ENCODE measurements at places on chromosomes 5 and 9. TPM values are rescaled to one million over a fixed set of nuclear protein-coding genes. Genes with fewer than 3 reads are reported as not detected.

DNA sequence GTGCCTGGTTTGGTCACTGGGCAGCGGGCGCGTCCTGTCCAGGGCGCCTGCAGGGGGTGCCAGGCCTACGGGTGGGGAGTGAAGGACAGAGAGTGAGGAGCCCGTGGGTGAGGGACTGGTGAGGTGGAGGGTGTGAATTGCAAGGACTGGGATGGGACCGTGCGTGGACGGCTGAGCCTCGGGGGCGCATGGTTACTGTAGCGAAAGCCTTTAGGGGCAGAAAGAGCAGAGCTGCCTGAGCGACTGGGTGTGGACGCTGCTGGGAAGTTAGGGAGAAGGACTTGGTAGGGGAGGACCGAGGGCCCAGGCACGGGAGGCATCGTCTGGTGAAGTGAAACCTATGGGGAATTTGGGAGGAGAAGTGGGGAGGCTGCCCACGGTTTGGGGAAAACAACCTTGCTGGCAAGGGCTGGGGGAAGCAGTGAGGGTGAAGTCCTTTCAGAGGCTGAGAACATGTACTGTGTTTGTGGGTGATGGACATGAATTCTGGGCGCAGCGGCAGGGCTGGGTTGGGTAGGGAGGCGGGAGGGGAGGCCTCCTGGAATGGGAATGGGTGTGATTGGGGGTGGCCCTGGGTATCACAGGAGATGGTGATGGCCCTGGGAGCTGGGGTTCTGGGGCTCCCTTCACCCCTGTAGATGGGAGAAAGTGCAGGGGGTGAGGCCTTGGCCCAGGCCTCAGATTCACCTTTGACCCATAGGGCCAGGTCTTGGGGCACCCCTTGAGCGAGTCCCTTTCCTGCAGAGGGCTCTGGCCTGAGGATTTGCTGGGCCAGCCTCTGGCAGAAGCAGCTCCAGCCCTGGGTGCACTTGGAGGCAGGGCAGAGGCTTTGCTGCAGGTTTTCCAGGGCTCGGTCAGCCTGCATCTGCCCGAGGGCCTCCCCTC, 1.7 kb upstream of the TOR4A start:
- peaks cover 3% of the 10 kb centered on the region for H3K4me1 ChIP-seq
- H3K4me3 ChIP-seq = no peak overlapping the region
- H3K27ac ChIP-seq = no peak overlapping the region
- H3K27me3 ChIP-seq = peaks cover 13% of the 10 kb centered on the region

DNA sequence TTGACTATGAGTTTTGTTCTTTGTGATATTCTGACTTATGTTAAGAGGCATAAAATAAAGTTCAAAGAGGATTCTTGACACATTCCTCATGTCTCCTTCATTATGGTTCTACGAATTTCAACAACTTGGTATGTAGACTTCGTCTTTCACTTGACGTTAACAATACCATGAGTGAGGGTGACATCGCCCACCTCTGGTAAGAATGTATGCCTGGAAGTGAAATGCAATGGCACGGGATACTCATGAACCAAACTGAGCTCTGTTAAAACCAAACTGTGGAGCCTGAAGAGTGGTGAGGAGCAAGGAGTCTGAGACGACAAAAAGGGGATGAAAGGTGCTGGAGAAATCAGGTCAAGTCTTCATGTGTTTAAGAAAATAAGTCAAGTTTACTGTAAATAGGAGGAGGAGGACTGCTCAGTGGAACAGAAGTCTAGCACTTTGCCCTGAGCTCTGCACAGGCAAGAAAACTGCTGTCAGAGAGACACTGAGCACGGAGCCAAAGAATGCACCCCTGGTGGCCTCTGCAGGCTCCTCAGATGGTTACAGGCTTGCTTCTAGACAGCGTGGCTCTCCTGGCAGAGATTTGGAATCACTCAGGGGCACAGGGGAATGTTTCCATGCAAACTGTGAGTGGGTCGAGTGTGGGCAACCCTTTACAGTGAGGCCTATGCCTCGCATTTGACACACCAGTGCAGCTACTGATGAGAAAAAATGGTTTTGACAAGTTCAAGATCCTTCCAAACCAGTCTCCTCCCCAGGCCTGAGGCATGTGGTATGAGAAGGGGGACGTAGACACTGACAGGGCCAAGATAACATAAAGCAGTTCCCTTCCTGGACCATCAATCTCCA, 470.1 kb downstream of the IRX1 start:
- no peak overlapping the region for H3K27ac ChIP-seq
- H3K27me3 ChIP-seq = no peaks in the 10 kb centered on the region
- H3K36me3 ChIP-seq = no peaks in the 10 kb centered on the region
- H3K4me3 ChIP-seq = no peak overlapping the region
- no peak for DNase-seq
- no peaks in the 10 kb centered on the region for H3K4me1 ChIP-seq

- H3K36me3 ChIP-seq = peaks cover 6% of the 10 kb centered on the region
- no peaks in the 10 kb centered on the region for H3K4me1 ChIP-seq
- H3K4me3 ChIP-seq = no peak overlapping the region
- H3K27ac ChIP-seq = peak overlapping the region; percentile 13
Measured at GRCh38 chr9:129007766-129008468, 20.2 kb downstream of the SH3GLB2 start.

GRCh38 chr5:73862796-73863195, 236.8 kb downstream of the ARHGEF28 start:
- H3K4me3 ChIP-seq = no peak overlapping the region
- no peak for DNase-seq
- H3K27ac ChIP-seq = no peak overlapping the region
- H3K4me1 ChIP-seq = peaks cover 14% of the 10 kb centered on the region
- no peaks in the 10 kb centered on the region for H3K27me3 ChIP-seq

DNA sequence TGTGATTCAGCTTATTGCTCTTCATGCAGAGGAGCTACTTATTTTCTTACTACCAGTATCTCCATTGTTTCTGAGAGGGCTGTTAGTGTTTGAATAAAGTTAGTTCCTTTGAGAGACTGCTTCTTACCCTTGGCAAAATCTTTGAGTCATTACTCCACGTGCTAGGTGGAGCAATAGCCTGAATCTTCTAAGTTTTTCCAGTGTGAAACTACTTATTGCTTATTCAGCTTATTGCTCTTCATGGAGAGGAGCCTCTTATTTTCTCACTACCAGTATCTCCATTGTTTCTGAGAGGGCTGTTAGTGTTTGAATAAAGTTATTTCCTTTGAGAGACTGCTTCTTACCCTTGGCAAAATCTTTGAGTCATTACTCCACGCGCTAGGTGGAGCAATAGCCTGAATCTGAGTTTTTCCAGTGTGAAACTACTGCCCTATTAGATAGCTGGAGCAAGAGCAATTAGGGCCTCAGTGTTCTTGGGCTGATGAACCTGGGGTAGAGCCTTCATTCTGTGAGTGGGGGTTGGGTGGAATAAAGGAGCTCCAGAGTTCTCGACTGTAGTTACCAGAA, 41.9 kb downstream of the GPBP1 start:
- no peaks in the 10 kb centered on the region for H3K36me3 ChIP-seq
- no peaks in the 10 kb centered on the region for H3K4me1 ChIP-seq
- H3K4me3 ChIP-seq = no peak overlapping the region
- no peaks in the 10 kb centered on the region for H3K27me3 ChIP-seq
- DNase-seq = no peak

- H3K4me1 ChIP-seq = peaks cover 5% of the 10 kb centered on the region
- no peaks in the 10 kb centered on the region for H3K36me3 ChIP-seq
- DNase-seq = no peak
- H3K4me3 ChIP-seq = peak overlapping the region; percentile 25
- peak overlapping the region; percentile 92 for H3K27ac ChIP-seq
- no peaks in the 10 kb centered on the region for H3K27me3 ChIP-seq
Measured at GRCh38 chr9:129885018-129885669, 49.9 kb downstream of the USP20 start.

- no peak for DNase-seq
- H3K4me3 ChIP-seq = peak overlapping the region; percentile 44
- H3K36me3 ChIP-seq = no peaks in the 10 kb centered on the region
- no peak overlapping the region for H3K27ac ChIP-seq
- H3K27me3 ChIP-seq = no peaks in the 10 kb centered on the region
Measured at GRCh38 chr5:77972469-77973252, 196.5 kb upstream of the TBCA start.

- H3K36me3 ChIP-seq = no peaks in the 10 kb centered on the region
- no peak for DNase-seq
- H3K27me3 ChIP-seq = no peaks in the 10 kb centered on the region
- no peak overlapping the region for H3K4me3 ChIP-seq
- H3K4me1 ChIP-seq = no peaks in the 10 kb centered on the region
Measured at GRCh38 chr5:76602094-76602726, 21.0 kb downstream of the F2RL2 start.

DNA sequence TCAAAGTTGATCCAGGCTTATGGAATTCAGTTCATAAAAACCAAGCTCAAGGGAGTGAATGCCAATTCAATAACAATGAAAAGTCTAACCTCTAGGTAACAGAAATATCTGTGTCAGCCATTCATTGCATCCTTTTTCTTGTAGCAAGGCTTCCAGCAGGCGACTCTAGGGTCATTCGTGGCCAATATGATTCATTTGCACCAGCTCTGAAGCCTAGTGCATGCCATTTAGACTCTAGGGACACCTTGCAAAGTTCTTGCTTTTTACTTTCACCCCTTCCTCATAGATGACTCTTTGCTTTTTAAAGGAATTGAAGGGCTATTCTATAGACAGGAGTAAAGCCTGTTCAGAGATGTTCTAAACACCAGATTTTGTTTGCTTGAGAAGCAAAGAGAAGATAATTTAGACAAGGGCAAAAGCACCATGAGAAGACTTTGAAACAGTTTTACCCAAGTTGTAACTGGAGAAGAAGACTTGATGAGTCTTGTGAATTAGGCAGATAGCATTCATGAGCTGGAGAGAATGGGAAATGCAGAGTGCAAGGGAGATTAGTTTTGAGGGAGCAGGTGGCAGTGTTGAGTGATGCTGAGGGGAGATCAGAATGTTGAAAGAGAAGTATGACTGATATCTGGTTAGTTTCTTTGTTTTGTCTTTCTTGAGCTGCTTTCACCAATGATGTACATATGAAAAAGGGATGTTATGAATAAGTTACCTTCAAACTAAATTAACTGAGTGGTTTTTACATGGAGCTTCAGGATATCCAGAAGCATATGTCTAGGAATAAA, 94.5 kb downstream of the F2RL2 start:
- H3K27ac ChIP-seq = no peak overlapping the region
- H3K4me1 ChIP-seq = peaks cover 12% of the 10 kb centered on the region
- no peaks in the 10 kb centered on the region for H3K36me3 ChIP-seq
- DNase-seq = no peak
- no peak overlapping the region for H3K4me3 ChIP-seq
- no peaks in the 10 kb centered on the region for H3K27me3 ChIP-seq

GRCh38 chr5:1883925-1884677, 1.4 kb upstream of the IRX4 start:
- H3K27me3 ChIP-seq = peaks cover 6% of the 10 kb centered on the region
- peak overlapping the region; percentile 31 for H3K4me3 ChIP-seq
- peaks cover 3% of the 10 kb centered on the region for H3K4me1 ChIP-seq
- peak overlapping the region; percentile 87 for H3K27ac ChIP-seq
- no peak for DNase-seq
- H3K36me3 ChIP-seq = no peaks in the 10 kb centered on the region

GRCh38 chr5:10602031-10602806, 38.3 kb downstream of the ANKRD33B start:
- no peak for DNase-seq
- no peaks in the 10 kb centered on the region for H3K36me3 ChIP-seq
- peak overlapping the region; percentile 53 for H3K4me3 ChIP-seq
- H3K4me1 ChIP-seq = no peaks in the 10 kb centered on the region
- H3K27me3 ChIP-seq = no peaks in the 10 kb centered on the region
- peak overlapping the region; percentile 74 for H3K27ac ChIP-seq

GRCh38 chr5:133675376-133676154, 63.2 kb upstream of the FSTL4 start:
- H3K27me3 ChIP-seq = no peaks in the 10 kb centered on the region
- H3K36me3 ChIP-seq = no peaks in the 10 kb centered on the region
- no peak for DNase-seq
- H3K4me3 ChIP-seq = no peak overlapping the region

- H3K36me3 ChIP-seq = no peaks in the 10 kb centered on the region
- H3K4me1 ChIP-seq = no peaks in the 10 kb centered on the region
- no peak overlapping the region for H3K4me3 ChIP-seq
- H3K27ac ChIP-seq = no peak overlapping the region
- no peaks in the 10 kb centered on the region for H3K27me3 ChIP-seq
Measured at GRCh38 chr5:73150876-73151275, 22.1 kb upstream of the TMEM174 start.

GRCh38 chr5:180395540-180396274, 42.6 kb upstream of the GFPT2 start:
- no peak overlapping the region for H3K27ac ChIP-seq
- no peaks in the 10 kb centered on the region for H3K36me3 ChIP-seq
- H3K4me3 ChIP-seq = no peak overlapping the region

DNA sequence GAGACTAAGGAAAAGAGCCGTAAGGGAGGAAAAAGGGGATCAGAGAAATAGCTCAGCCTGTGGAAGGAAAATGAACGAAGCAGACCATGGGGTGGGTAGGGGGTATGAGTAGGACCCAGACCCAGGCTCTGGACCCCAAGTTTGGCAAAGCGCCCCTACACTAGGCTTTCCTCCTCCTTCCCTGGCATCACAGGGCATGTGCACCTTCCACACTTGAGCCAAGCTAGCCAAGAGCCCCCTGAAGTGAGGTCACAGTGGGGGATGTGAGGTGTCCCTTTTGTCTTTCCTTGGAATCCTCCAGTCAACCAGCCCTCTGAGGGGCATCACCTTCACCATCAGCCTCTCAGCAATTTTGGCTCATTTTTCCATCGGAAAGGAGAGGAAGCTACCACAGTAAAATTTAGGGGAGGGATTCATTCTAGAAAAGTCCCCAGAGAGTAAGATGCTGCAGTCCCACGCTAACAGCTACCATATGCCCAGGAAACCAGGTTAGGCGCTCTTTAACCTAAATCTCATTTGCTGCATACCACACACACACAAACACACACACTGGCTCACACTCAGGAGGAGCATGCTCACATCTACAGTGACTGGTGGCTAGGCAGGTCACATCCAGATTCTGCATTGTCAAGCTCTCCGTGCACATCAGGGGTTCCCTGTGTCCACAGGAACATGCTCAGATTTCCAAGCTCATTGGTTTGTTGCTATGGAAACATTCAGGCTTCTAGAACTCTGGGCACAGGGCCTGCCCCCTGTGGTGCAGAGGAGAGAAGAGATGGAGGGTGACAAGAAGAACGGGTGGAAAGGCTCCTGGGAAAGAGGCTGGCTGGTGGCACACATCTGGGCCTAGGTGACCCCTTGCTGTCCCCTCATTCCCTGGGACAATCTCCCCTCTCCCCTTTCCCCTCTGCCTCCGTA, 9.9 kb downstream of the REEP2 start:
- H3K4me3 ChIP-seq = no peak overlapping the region
- no peaks in the 10 kb centered on the region for H3K36me3 ChIP-seq
- H3K4me1 ChIP-seq = no peaks in the 10 kb centered on the region
- no peak for DNase-seq
- H3K27ac ChIP-seq = no peak overlapping the region

GRCh38 chr5:76162335-76162734, 79.2 kb downstream of the SV2C start:
- H3K36me3 ChIP-seq = no peaks in the 10 kb centered on the region
- H3K27me3 ChIP-seq = no peaks in the 10 kb centered on the region
- no peak overlapping the region for H3K27ac ChIP-seq
- H3K4me3 ChIP-seq = no peak overlapping the region
- no peaks in the 10 kb centered on the region for H3K4me1 ChIP-seq

GRCh38 chr5:91212714-91213092, 170.4 kb downstream of the ARRDC3 start:
- H3K36me3 ChIP-seq = no peaks in the 10 kb centered on the region
- no peak for DNase-seq
- H3K27me3 ChIP-seq = no peaks in the 10 kb centered on the region
- H3K4me3 ChIP-seq = no peak overlapping the region
- peak overlapping the region; percentile 80 for H3K27ac ChIP-seq

DNM1 gene
- total RNA-seq = 12.5 TPM

TMC1 gene
- total RNA-seq = not detected

DMRTA1 gene
- total RNA-seq = 0.66 TPM

MEF2C gene
- total RNA-seq = 41.8 TPM

C5orf58 gene
- total RNA-seq = 0.15 TPM

PTPN3 gene
- 14.4 TPM for total RNA-seq

PCSK1 gene
- 2.4 TPM for total RNA-seq

AK8 gene
- 1.0 TPM for total RNA-seq

SIMC1 gene
- 13.4 TPM for total RNA-seq

GABRG2 gene
- not detected for total RNA-seq
